ENCODE measurements at places on chromosomes 1 and 21.
A peak's percentile ranks its signal among the peaks of the same experiment; 100 is the strongest.

GRCh38 chr1:106952776-106953175, 103.7 kb upstream of the PRMT6 start:
- no peak for DNase-seq

- no peak for DNase-seq
Observed at GRCh38 chr1:21647431-21648351, 21.5 kb downstream of the RAP1GAP start.

GRCh38 chr1:70667494-70668170, 256.6 kb downstream of the CTH start:
- DNase-seq = no peak

- DNase-seq = peak; percentile 92
Observed at GRCh38 chr21:39675993-39676661, 63.4 kb downstream of the B3GALT5 start.

GRCh38 chr21:45629046-45629981, 14.2 kb upstream of the PCBP3 start:
- no peak for DNase-seq

DNA sequence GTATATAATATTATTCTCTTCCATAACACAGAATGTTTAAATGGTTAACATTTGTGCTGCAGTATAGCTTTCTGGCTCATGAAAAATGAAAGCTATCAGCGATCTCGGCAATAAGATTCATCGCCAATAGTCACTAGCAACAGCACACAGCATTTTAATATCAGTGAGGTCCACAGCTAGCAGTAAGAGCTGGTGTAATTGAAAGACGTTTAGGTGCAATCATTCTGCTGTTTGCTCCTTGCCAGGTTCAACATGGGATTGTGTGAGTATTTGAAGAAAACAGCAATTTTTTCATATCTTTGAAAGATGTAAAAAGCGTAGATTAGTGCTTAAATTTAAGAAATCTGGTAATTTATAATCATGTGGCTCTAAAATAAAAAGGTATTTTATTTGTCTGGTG, 20.1 kb downstream of the PRKACB start:
- peak; percentile 49 for DNase-seq

DNA sequence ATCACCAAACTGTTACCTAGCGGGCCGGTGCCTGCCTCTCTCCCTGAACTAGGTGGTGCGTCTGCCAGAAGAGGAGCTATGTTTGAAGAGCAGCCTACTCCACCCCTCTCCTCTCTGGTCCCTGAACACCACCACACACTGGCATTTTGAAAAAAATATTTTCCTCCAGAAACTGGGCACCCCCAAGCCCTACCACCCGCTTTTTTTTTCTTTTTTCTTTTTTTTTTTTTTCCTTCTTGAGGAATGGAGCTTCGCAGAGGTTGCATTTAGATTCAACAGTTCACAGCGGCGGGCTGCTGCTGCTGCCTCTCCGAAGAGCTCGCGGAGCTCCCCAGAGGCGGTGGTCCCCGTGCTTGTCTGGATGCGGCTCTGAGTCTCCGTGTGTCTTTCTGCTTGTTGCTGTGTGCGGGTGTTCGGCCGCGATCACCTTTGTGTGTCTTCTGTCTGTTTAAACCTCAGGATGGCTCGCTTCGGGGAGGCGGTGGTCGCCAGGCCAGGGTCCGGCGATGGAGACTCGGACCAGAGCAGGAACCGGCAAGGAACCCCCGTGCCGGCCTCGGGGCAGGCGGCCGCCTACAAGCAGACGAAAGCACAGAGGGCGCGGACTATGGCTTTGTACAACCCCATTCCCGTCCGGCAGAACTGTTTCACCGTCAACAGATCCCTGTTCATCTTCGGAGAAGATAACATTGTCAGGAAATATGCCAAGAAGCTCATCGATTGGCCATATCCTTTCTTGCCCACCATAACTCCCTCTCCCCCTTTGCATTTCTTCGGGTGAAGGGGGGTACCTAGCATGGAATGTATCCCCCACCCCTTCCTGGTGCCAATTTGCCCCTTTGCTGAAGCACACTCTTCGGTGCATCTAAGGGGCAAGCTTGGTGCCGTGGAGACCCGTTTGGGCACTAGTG, at the start of gene CACNA1E:
Gene CACNA1E, plus strand, starts transcription at position 233 of the 911 bp plus-strand sequence. Its CDS starts 228 bp downstream, at position 461.
- DNase-seq = no peak

- DNase-seq = no peak
Observed at GRCh38 chr1:201191653-201192260, 1.1 kb downstream of the IGFN1 start.

DNA sequence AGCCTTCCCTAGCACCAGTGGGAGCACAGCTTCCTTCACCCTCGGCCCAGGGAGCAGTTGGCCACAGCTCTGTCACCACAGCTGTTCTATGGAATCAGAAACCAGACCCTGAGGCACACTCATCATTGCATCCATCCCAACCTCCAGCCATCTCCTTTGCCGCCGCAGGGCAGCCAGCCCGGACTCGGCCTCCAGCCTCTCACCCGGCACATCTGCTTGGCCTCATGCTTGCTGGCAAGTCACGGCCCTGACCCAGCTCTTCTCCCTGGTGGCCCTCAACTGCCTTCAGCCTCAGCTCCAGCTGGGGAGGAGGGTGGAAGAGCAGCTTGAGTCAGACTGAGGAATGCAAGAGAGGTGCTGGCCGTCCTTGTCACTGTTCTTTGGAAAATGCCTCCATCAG, 59.8 kb downstream of the TOR1AIP2 start:
- DNase-seq = no peak

DNA sequence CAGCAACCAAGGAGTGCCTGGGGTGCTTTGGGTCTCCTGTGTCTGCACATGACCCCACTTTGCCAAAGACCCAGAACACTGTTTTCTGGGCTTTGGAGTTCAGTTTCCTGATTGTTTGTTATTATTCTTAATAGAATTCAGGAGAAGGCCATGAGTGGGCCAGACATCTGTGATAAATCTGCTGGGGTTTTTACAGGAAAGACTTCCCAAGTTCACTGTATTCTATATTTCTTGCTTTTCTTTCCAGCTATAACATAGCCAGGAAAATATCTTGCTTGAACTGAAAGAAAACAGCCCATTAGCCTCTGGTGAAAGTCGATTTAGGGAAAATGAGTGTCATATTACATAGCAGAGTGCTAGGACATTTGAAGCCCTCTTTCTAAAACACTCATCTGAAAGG, 345.1 kb upstream of the USP24 start:
- no peak for DNase-seq

- peak; percentile 29 for DNase-seq
Observed at GRCh38 chr1:54070171-54070837, 16.9 kb downstream of the TCEANC2 start.

- DNase-seq = no peak
Observed at GRCh38 chr1:25112400-25112799, 119.9 kb downstream of the SYF2 start.

- DNase-seq = no peak
Observed at GRCh38 chr1:201460814-201461644, 8.0 kb downstream of the PHLDA3 start.

GRCh38 chr1:21497466-21498061, 11.7 kb upstream of the ALPL start:
- no peak for DNase-seq

DNA sequence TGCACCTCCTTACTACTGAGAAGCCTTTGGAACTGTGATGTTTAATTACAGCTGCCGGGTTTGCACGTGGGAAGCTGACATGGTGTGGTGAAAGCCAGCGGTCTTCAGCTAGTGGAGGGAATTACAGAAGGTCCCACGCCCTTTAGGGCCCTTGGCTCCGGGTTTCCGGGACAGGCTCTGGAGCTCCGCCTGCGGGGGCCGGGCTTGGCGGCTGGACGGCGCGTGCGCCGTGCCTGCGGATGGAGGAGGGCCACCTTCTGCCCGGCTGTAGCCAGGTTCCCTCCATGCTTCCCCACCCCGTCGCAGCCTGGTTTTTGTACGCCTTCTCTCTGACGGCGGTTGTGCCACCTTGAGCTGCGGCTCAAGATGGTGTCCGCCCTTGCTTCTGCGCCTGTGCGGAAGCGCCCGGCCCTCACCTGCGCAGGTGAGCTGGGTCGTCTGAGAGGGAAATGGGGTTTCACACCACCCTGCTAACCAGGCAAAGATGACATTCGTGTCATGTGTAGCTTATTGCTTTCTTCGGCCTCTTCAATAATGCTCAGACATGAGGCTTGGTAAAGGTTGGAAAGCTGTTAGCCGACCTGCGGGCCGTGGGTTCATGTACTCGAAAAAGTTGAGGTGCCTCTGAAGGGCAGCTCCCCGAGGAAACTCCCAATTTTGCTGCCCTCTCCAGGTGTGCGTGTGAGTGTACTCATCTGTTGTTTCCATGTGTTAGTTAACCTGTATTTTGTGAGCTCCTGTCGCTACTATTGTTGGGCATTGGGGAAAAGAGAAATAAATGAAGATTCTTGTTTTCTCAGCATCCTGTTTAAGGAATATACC, 36.6 kb upstream of the OPRD1 start:
- peak; percentile 14 for DNase-seq

DNA sequence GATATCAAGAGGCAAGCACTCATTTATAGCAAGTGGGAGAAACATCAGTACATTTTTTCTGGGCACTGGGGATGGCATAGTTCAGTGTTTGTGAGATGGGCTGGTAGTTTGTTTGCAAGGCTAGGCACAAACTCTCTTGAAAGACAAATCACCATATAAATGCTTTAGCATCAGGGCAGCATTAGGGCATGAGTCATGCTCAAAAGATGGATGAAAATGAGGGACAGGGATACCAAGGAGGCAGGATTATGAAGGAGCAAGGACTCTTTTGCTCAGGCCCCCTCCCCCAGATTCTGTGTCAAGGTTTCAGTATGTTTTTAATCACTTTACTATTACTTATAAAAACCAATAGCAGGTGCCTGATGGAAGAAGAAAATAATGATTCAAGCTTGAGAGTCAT, 43.9 kb upstream of the CAMK1G start:
- no peak for DNase-seq

DNA sequence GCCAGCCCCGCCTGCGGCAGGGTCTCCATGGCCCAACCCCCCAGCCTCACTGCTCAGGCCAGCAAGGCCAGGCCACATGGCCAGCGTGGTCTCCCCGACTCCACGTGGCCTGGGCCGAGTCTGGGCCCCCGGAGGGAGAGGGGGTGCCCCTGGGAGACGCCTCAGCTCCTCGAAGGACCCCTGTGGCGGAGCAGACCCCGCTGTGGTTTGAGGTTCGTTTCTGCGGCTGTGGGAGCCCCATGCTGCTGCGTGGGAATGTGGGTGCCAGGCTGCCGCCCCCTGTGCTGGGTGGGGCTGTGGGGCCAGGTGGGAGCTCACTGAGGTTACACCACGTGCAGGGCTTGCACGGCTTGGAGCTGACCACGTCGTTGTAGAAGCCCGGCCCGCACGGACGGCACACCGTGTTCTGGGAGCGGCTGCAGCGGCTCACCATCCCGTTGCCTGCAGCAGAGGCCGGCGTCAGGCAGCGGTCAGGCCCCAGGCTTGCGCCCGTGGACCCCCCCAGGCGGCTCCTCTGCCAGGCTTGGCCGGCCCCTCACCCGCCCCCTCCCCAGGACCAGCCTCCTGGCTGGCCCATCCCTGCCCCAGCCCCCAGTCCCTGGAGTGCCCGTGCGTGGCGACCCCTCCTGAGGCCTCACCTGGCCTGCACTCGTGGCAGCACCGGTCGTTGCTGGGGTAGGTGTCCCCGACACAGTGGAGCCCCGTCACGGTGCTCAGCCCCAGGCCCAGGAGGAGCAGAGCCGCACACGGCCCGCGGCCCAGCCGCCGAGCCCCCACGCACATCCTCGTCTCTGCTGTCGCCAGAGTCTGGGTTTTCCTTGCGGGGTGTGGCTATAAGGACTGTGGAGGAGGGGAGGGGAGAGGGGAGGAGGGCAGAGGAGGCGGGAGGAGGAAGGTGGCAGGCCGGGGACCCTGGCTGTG, at the start of gene TNFRSF4:
Gene TNFRSF4, minus strand, starts transcription at position 809 of the 921 bp plus-strand sequence. Its CDS starts 26 bp downstream, at position 783.
- no peak for DNase-seq

- DNase-seq = no peak
Observed at GRCh38 chr1:3457910-3458883, 3.7 kb downstream of the ARHGEF16 start.

DNA sequence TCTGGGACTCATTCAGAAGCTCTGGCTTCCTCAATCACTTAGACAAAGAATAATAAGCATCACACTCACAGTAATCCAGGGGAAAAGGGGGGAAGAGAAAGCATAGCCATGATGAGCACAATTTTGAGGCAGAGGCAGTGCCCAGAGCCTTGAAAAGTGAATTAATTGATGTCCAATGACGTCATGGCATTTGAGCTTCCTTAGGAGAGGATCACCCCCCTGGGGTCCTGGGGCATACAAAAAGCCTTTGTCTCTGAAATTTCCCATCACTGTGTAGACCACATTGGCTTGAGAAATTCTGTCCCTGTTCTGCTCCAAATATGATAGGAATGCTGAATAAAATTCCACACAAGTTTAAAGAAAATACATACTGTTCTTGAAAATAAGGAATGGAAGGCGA, 84.3 kb upstream of the COA6 start:
- DNase-seq = no peak

- no peak for DNase-seq
Observed at GRCh38 chr1:39088658-39089057, 62.5 kb downstream of the NDUFS5 start.

GRCh38 chr1:115506924-115507589, 134.7 kb upstream of the VANGL1 start:
- DNase-seq = no peak

GRCh38 chr1:208179263-208179816, 64.8 kb downstream of the PLXNA2 start:
- no peak for DNase-seq

DNA sequence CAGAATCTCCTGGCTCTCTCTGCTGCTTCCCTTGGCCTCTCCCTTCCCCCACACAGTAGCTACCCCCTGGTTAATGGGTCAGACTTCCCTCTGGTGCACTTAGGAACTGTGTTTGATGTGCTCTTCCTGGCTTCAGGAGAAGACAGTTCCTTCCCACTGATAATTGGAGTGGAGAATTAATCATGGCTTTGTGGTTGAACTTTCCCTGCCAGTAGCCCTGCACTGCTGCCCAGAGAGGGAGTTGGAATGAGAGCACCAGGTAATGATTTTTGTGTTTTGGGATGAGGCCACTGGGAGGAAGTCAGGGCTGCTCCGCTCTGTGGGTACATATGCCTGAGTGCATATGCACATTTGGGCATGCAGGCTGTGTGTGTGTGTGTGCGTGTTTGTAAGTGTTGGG, 39.7 kb upstream of the PADI2 start:
- no peak for DNase-seq

- DNase-seq = no peak
Observed at GRCh38 chr1:71046891-71047634, 553 bp downstream of the PTGER3 start.

DNA sequence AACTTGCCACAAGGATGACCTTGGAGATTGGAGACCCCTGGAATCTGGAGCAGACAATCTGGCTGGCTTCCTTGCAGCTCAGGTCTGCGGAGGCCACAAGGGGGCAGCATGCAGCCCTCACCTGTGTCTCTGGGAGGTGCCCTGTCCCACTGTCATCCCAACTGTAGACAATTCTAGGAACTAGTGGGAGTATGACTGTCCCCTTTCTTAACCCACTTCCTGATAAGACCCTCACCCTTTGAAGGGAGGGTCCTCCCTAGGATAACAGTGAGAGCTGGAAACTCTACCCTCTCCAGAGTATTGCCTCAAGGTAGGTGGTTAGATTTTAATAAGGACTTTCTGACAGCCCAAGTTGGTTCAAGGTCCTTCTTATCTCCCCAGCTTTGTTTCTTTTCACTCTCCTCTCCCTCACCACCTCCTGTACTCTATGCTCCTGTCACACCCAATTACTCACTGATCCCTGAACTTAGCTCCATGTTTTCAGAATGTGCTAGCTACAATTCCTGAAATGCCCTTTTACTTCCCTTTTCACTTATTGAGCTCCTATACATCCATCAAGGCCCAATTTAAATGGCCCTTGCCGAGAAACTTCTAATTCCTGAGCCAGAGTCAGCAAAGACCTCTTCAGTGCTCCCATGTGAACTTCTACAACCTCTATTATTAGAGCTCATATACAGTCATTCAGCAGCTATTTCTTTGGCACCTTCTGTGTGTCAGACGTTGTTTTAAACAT, 9.2 kb upstream of the KCNQ4 start:
- DNase-seq = no peak

All from NCI-H2081 treated with DMSO at 0.1 percent for 48 hours (cell line).